Common myeloid progenitor, CD34-positive (primary cell): ENCODE measurements at places on chromosomes 5 and 9.
A peak's percentile ranks its signal among the peaks of the same experiment; 100 is the strongest.

- DNase-seq = peak; percentile 11
Observed at GRCh38 chr5:100779669-100780375, 123.3 kb downstream of the ST8SIA4 start.

DNA sequence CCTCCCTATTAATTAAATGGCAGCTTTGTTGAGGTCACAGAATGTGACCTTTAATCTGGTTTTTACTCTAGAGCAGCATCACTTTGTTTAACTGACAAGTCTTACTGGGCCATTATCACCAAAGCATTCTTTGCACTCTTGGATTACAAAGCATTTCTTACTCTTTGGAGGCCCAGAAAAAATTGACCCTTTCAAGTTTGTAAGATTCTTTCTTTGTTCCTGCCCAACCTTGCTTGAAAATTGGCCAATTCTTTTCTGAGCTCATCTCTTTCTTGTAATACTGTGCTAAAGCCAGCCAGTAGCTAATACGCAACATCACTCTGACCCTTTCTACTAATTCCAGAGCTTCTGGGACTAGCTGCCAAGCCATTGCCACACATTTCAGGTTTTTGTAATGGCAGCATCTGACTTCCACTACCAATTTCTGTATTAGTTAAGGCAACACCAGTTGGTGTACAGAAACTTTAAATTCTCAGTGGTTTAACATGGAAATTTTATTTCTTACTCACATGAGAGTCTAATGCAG lies 131.6 kb downstream of the PRDM6 start:
- no peak for DNase-seq

DNA sequence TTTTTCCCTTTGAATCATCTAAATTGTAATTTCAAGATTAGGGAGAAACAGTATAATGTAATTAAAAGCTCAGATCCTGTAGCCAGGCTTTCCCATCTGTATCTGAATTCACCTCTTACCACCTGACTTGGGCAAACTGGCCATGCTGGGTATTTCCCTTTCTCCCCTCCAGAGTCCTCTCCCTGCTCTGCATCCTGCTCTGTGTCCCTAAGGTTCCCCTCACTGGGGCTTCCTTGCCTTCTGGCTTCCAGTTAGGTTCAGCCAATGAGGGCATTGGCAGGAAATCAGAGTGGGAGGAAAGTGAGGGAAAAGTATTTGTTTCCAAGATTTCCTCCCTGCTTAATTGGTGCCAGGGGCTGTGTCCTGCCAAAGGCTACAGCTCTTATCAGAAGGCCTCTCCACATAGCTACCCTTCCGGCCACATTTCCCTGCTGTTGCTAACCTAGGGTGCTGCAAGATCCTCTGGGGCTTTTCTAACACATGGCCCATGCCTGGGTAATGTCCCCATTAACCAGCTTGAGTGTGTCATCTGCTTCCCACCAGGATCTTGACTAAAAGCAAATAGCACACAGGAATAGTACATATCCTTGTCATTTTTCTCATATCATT lies 51.0 kb upstream of the MPDZ start:
- DNase-seq = no peak

- peak; percentile 45 for DNase-seq
Observed at GRCh38 chr5:115068239-115069086, 101.2 kb downstream of the TRIM36 start.

DNA sequence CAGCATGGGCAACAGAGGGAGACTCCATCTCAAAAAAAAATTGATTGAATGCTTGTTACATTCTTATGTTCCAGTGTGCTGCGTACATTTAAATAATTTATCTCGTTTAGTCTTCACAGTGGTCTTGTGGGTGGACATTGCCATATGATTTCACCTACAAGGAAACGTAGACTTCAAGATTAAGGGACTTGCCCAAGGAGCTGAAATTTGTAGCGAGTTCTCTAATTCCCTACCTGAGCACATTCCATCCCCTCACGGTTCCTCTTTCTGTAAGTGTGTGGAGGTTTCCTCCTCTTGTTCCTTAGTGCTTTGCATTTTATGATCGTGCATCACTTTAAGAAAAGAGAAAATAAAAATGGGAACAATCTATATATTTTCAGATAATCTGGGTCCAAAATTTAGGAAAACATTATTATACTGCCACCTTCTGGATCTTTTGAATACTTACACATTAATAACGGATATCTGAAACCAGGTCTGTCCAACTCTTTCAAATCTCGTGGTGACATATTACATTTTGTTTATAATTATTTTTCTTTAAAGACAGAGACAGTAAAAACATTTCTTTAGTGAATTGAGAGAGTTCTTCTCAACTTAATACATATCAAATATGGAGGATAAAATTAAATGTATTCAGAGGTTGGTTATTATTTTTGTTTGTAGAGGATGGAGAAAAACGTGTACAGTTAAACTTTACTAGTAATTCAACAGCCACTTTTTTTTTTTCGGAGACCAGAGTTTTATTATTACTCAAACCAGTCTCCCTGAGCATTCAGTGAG lies 29.9 kb upstream of the C7 start:
- peak; percentile 46 for DNase-seq

DNA sequence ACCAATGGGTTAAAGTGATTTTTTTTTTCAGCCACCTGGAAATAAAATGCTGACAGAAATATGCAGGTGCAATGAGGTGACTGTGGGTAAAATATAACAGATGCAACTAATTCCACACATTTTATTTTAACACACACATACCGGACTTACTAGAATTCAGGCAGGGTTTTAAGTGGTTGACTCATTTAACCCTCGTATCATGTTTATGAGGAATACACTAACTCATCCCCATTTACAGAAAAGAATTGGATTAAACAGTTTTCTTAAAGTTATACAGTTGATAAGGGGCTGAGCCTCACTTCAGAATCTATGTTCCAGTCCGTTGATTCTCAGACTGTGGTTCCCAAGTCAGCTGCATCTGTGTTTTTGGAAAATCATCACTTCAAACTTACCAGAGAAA lies 207.5 kb downstream of the CHSY3 start:
- DNase-seq = no peak

DNA sequence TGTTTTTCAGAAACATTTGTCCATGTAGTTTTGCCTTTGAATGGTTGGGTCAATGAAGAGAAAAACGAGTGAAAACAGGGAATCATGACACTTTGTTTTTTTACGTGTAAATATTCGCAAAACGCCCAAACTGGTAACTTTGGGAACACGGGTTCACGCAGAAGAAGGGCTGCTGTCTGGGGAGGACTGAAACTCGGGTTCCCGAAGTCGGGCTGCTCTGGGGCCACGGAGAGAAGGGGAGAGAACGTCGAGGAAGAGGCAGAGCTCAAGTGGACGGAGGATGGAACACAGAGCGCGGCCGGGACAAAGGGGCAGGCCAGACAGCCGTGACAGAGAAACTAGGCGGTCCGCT lies 478 bp upstream of the SETD9 start:
- no peak for DNase-seq
